ENCODE measurements at places on chromosomes 13 and 19. TPM values are rescaled to one million over a fixed set of nuclear protein-coding genes. Genes with fewer than 3 reads are reported as not detected.

The DKKL1 gene
- polyA plus RNA-seq = not detected

The ZNF132 gene
- polyA plus RNA-seq = 1.4 TPM

The SHC2 gene
- 0.41 TPM for polyA plus RNA-seq

DNA sequence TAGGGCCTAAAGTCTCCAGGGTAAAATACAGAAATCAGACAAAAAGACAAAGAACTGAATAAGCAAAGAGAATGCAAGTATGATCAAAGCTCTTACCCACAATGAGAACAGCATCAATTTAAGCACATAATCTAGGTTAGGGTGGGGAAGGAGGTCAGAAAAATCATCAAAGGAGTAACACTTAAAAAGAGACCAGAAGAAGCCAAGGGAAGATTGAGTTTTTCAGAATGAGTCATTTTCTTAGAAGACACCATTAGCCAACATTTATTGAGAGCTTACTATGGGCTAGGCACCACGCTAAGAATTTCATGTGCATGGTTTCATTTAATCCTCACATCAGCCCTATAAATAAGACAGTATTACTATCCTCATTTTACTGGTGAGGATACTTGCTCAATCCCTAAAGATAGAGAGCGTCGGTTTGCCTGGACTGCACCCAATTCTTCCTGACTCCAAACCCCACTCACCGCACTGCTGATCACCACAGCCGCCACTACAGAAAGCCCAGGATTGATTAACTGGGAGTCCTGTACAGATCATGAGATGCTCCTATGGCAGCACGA, 1.7 kb upstream of the SHISA2 start:
- no peak for DNase-seq

- no peak for DNase-seq
Observed at GRCh38 chr19:7561325-7561724, 25.8 kb downstream of the PNPLA6 start.

DNA sequence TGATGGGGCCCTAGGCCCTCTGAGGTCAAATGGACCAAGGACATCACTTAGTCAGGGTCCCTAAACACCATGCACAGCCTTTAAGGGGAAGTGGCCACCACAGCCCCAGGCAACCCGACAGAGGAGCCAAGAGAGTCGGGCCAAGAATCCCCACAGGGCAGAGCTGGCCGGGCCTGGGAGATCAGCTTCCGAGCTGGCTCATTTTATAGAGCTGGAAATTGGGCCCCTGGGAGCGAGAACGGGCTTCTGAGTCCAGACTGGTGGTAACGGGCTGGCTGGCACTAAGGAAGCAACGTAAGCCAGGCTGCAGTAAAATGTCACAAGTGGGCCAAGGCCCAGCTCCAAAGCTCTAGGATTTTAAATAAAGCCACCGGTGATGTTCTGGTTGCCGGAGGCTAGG, 51.1 kb downstream of the HSPH1 start:
- DNase-seq = no peak

DNA sequence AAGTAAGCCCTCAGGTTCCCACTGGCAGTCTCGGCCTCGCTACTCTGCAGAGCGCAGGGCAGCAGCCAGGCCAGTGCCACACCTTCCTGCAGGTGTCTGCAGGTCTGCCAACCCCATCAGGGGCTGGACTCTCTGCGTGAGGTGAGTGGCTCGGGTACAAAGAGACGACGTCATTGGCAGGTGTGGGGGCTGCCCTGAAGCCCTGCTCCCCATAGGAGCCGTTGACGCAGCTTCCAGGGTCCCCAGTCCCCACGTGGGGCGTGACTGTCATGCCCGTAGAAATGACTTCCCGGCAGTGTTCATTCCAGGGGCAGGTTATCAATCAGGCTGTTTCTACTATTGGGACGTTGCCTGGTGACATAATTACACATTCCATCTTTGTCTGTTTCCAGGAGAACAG, 15.3 kb upstream of the GJB6 start:
- no peak for DNase-seq

DNA sequence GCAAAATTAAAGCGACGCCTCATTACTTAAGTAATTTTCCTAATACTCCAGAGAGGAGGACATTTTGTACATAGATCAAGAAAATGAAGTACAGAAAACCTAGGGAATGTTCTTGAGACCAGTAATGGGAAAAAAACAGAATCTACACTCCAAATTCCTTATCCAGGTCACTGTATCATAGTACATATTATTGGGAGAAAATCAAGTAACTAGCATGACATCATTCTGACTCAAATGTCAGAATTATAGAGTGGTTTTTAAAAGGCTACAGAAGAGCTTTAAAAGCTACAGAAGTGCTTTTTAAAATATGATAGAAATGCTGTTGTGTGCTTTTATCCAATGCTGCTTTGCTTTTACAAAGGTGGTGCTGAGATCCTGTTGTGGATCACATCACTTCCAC, 86.3 kb upstream of the SLC15A1 start:
- no peak for DNase-seq

DNA sequence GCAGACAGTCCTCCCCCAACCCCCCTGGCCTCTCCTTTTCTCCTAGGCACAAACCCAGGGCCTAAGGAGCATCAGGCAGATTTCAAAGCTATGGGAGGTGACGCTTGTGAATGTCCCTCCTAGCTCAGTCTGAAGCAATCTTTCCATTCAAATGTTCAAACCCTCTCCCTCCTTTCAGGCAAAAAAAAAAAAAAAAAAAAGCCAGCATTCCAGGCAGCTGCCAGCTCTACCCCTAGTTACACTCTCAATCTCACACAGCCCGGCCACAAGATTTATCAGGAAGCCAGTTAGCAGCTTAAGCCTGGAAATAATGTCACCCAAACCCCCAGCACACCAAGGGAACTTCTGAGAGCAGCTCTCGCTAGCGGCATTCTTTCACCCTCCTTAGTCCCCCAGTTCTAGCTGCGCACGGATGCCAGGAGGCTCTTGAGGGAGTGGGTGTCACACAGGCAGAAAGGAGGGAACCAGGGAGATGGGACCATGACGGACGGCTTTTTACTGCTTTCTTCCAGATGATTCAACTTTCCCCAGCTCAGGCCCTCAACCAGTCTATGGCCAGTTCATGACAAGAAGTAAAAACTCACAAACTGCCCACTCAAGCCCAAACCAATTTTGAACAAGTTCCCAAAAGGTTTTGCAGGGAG, 6.3 kb downstream of the SH3GL1 start:
- DNase-seq = no peak
